NCI-H774 (cell line): ENCODE measurements at places on chromosomes 3 and 15.

DNA sequence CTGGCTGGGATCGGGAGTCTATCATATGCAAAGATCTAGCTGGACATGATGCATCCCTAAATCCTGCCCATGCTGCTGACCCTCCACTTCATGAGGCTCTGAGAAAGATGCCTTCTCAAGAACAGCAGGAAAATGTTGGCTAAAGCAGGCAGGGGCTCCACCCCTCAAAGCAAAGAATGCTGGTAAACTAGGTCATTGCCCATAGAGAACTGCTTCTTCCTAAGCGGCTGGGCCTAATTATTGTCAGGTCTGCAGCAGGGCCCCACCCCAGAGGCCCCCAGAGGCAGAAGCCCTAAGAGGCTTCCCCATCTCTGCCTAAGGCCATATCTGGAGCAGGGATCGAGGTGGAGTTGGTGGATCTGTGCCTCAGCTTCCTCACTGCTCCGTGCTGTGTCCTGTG, 447.4 kb upstream of the PROK2 start:
- DNase-seq = no peak

- DNase-seq = no peak
Measured at GRCh38 chr3:189496375-189497138, 134.6 kb upstream of the TP63 start.

- no peak for DNase-seq
Measured at GRCh38 chr15:49815950-49816349, 195.1 kb downstream of the DTWD1 start.

GRCh38 chr15:45242289-45242688, 9.7 kb upstream of the SLC28A2 start:
- DNase-seq = no peak

- DNase-seq = no peak
Measured at GRCh38 chr3:66797889-66798560, 200.1 kb upstream of the KBTBD8 start.

GRCh38 chr15:58329781-58330671, 101.8 kb upstream of the LIPC start:
- no peak for DNase-seq

- no peak for DNase-seq
Measured at GRCh38 chr3:185713015-185713414, 111.8 kb downstream of the IGF2BP2 start.
